ENCODE measurements at places on chromosomes 13 and 19.

DNA sequence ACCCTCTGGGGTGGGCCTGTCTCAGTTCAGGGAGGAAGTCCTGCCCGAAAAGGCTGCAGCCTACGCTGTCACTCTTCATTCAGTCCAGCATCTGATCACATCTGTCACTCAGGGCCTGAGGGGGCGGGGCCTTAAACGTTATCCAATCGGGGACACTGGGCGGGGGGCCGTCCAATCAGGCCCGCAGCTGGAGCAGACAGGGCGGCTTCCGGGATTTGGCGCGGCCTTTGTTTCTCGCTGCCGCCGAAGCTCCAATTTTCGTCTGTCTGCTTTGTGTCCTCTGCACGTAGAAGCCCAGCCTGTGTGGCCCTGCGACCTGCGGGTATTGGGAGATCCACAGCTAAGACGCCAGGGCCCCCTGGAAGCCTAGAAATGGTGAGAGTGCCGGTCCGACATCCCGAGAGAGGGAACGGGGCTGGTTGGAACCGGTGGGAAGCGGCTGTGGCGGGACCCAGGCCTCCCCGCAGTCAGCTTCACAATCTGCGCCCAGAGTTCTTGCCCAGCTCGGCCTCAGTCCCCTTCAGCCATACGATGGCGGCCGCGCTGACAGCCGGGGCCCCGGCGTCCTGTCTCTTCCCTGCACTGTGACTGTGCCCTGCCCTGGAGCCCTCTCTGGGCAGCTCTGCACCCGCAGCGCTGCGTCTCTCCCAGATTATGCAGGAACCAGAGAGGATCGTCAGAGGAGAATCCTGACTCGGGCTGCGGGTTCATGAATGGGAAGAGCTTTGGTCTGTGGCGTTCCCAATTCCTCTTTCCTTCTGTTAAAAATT is at the start of gene ZNF730:
TSS of gene ZNF730 (plus strand) at position 224 of the 770 bp plus-strand sequence. CDS start at position 373, 149 bp downstream.
- peak; percentile 76 for ATAC-seq

DNA sequence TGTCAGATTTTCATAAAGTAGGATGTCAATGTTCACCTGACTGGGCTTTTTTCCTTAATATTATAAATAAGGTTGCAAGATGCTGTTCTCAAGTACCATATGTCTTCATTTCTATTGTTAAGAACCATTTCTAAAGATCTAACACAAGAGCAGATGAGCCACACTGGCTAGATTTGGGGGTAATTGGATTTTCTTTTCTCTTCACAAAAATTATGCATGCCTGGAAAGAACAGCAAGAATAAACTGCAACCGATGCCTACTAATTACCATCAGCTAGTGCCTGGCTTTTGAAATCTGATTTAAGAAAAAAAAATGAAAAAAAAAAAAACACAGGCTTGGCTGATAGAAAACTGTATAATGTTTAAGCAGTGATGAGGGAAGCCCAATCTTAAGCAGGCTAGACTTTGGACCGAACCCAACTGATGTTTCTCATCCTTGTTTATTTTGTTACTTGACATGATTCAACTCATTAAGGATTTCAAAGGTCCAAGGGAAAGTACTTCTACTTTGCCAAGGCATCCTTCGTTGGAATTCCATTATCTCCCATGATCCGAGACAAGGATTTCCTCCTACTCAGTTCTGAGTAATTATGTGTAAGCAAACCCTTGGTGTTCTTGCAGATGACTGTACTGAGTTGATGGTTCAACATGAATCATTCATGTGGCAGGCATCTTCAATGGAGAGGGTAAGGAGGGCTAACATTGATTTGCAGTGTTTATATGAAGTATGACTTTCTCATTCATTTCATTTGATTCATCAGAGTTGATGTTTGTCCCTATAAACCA is 300.5 kb downstream of the SPRY2 start:
- no peak for ATAC-seq

DNA sequence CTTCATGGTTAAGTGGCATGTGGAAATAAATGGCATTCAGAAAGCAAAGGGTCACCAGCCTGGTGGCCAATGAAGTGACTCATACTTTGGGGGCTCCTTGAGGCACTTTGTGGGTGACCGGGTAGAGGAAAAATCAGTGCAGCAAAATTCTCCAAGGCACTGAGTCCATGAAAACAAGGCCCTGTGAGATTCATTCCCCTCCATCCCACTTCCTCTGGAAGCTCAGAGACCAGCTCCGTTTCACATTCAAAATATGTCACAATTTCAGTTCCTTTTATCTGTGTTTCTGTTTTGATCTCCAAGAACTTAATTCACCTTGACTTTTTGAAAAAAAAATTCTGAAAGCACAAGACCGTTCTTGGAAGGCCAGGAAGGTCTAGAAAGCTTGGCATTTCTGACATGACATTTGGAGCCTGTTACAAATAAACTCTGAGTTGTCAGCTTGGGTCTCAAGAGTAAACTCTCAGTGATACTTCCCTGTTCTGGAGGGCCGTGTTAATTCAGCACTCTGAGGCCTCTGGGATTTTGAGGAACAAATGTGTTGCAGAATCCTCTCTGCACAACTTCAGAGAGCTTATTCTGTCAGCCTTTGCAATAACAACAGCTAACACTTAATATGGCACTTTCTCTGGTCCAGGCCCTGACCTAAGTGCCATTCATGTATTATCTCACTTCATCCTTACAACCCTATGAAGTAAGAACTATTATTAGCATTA is 6.8 kb downstream of the CYSLTR2 start:
- ATAC-seq, result peak; percentile 66

GRCh38 chr13:78762825-78763224 is 103.9 kb upstream of the OBI1 start:
- ATAC-seq, result no peak

GRCh38 chr13:94270556-94270955 is 208.9 kb downstream of the DCT start:
- no peak for ATAC-seq

DNA sequence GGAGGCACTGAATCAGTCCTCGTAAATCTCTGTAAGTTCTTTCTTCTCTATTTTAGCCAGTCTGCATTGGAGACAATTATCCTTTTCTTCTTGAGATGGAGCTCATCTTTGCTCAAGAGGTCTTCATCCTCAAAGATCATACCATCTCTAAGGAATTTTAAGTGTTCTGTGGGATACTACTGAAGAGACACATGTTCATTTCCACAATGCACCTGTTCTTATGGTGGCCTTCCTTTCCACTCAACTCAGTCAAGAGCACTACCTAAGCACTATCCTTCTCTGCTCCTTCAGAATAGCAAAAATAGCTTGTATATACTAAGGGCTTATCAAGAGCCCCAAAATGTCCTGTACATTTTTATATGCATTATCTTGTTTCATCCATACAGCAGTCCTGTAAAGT is 214.0 kb downstream of the KLF5 start:
- no peak for ATAC-seq

GRCh38 chr13:90493667-90494066 is 853.8 kb upstream of the MIR17HG start:
- no peak for ATAC-seq

GRCh38 chr19:13856497-13856896 is 20.4 kb upstream of the NANOS3 start:
- no peak for ATAC-seq

GRCh38 chr13:53159431-53159830 is 130.8 kb downstream of the OLFM4 start:
- no peak for ATAC-seq

GRCh38 chr13:96273196-96273595 is 183.3 kb downstream of the HS6ST3 start:
- no peak for ATAC-seq

DNA sequence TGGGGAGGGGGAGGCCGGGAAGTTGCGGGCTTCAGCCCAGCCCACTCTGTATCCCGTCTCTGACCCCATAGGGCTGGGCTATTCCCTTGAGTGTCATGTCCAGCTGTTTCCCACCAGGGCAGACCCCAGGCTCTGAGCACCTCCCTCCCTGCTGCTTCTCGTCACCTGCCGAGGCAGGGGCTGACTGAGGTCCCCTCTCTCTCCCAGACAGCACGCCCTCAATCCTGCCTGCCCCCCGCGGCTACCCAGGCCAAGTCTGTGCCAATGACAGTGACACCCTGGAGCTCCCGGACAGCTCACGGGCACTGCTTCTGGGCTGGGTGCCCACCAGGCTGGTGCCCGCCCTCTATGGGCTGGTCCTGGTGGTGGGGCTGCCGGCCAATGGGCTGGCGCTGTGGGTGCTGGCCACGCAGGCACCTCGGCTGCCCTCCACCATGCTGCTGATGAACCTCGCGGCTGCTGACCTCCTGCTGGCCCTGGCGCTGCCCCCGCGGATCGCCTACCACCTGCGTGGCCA is 625 bp downstream of the F2RL3 start:
- no peak for ATAC-seq

GRCh38 chr19:13207846-13208671 is 57.8 kb downstream of the IER2 start:
- ATAC-seq, result peak; percentile 71

DNA sequence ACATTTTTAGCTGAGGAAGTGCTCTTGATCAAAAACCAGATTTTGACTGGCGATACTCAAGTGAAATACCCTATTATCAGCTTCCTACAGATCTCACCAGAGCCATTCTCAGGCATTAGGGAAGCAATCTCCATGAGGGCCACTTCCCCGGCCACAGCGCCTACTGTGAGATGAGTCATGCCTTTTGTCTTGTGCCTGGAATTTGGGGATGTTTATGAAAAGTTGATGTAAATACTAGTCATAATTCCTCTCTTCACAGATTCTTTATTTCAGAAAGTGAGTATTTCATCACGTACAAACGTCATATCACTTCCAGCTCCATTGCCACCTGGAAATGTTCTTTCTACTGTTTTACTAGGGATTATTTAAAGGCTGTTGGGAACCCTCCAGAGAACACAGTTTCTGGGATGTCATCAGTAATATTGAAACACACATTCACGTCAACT is 25.3 kb upstream of the SLC46A3 start:
- ATAC-seq, result no peak

DNA sequence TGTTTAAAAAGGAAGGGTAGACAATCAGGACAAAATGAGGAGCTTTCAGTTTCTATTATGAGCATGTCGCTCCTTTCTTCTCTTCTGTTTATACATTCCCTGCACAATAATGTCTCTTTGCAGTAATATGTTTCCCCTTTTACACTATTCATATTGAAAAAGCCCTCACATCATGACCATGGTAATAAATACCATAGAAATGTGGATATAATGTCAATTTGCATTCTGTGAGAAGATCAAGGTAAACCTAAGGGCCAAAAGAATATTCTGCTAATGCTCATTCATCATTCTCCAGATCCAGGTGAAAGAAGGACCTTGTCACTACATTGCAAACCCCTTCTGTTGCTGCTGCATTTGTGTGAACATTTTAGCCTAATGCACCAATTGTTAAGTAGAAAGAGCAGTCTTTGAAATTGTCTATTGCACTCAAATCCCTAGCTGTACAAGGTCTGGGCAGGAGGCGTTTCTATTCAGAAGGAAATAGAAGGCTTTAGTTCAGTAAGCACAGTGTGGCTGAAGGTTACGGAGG is 117.6 kb upstream of the SOX21 start:
- ATAC-seq, result no peak

DNA sequence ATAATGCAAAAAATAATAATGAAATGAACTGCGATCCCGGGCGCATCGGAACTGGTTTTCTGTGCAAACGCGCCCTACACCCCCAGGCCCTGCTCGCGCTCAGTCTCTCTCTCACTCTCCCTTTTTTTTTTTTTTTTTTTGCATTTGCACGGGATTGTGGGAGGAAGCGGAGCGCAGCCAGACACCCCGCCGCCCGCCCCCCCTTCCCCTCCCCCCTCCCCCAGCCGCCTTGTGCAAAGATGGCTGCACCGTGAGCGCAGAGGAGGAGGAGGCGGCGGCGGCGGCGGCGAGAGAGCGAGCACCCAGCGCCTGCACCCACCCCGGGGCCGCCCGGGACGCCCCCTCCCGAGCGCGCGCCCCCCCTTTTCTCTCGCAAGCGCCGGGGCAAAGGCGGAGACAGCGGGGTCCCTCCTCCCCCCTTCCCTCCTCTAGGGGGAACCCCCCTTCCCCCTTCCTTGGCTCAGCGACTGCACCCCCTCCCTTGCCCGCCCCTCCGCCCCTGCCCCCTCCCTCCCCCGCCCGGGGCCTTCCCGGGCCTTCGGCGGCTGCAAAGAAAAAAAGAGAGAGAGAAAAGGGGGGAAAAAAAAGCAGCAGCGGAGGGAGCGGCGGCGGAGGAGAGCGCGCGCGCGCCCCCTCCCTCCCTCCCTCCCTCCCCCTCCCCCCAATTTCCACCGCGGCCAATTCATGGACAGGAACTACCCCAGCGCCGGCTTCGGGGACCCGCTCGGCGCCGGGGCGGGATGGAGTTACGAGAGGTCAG is at the start of gene PRR12:
TSS of gene PRR12 (plus strand) at position 212 of the 760 bp plus-strand sequence. CDS start at position 685, 473 bp downstream.
- ATAC-seq, result peak; percentile 52

Measured in stimulated activated memory B cell treated with anti-CD40 and anti-IgM and Interleukin-4, amounts not matched to agents 10 μg/mL and 1 μg/mL and 100 μg/mL, for 72 hours (primary cell).